ENCODE measurements at places on chromosomes 5 and 9.

- DNase-seq: no peak
Observed at GRCh38 chr5:181181650-181182565, 23.1 kb downstream of the TRIM7 start.

GRCh38 chr5:169904508-169904907, 75.8 kb downstream of the INSYN2B start:
- DNase-seq: no peak

DNA sequence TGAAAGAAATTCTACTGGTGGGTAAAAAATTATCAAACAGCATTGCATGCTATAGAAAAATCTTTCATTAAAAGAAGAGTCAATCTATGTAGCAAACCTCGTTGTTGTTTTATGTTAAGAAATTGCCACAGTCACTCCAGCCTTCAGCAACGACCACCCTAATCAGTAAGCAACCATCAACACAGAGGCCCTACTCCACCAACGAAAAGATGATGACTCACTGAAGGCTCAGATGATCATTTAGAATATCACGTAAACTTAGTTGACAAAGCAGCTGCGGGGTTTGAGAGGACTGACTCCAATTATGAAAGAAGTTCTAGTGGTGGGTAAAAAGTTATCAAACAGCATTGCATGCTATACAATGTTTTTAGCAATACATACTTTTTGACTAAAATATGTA, 242.6 kb downstream of the DRD1 start:
- DNase-seq: no peak

DNA sequence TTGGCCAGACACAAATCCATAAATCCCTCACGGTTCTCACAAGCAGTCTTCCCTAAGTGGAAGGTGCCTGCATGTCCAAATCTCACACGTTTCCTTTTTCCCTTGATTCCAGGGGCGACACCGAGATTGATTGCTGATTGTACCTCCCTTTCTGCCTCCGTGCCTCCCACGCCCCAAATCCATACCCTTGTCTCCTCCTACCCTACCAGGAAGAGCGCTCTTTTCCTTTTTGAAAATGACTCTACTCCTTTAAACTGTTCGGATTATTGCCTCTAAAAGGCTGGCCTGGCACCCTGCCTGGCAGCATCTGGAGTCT, 4.5 kb downstream of the STC2 start:
- DNase-seq: no peak

GRCh38 chr5:1315709-1316587, 21.1 kb upstream of the TERT start:
- peak; percentile 90 for DNase-seq

GRCh38 chr5:57494104-57495098, 11.8 kb upstream of the ACTBL2 start:
- no peak for DNase-seq

All from NCI-H187 (cell line).